Fibroblast of the conjunctiva (primary cell): ENCODE measurements at places on chromosomes 5 and 9.

DNA sequence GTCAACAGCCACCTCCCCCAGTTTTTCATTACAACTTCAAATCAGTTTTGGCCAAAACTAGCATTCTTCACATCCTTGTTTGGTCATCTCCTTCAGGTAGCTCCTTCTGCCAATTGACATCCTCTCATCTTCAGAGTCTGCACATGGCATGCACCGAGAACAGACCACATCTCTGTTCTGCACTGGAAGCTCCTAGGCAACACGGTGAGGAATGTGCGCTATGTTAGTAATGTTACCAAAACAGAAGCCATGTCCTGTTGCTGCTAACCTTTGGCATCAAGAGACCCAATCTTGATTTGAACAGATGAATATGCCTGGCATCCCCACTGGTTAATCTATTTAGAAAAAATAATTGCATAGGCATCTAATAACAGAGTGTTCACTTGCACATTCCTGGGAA lies 5.1 kb upstream of the HK3 start:
- no peak for DNase-seq

GRCh38 chr5:108251350-108251749 lies 130.5 kb downstream of the FBXL17 start:
- DNase-seq: no peak

GRCh38 chr5:72516916-72517315 lies 9.7 kb upstream of the ZNF366 start:
- DNase-seq: no peak

DNA sequence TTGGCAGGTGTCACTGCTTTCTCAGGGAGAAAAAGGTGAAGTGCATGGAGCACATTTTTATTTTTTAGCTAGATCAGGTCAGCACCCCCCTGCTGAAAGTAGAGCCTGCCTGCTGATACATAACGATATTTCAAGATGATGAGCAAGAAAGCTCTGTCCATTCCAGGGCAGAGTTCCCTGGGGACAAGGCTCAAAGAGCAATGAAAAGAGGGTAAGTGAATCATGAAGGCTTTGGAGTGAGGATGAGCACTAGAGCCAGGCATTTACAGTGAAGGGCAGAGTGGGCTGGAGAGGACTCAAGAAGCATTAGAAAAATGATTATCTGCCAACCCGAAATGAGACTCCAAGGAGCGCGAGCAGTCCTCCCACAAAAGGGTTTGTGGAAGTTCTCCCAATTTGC lies 345.7 kb downstream of the TLE4 start:
- no peak for DNase-seq

DNA sequence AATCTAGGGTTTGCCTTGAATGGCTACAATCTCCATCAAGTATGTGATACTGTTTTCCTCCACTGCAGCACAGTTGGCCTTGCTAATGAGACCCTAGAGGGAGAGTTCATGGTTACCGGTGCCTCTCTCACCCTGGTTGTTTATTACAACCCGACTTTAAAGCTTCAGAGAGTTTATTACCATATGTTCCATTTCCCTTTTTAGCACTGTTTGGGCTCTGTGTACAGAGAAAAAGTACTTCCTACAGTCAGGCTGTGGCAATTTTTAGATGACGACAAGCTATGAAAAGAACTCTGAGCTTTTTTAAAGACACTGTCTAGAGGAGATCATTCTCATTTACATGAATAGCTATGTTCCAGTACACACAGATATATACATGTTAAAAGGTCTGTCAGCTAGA lies 48.8 kb upstream of the PLCXD3 start:
- no peak for DNase-seq

DNA sequence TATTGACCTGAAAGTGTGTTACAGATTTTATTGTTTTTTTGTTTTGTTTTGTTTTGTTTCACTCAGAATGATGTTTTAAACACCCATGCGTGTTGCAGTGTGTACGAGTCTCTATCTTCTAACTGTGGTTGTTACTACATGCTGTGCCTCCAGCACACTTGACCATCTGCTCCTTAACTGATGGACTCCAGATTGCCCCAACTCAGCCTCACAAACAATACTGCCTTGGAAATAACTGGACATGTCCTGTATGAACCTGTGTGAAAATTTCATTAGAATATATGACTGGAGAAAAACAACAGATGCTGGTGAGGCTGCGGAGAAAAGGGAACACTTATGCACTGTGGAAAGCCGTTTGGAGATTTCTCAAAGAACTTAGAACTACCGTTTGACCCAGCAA lies 68.7 kb upstream of the HAND1 start:
- DNase-seq: no peak

- no peak for DNase-seq
These were observed 45.5 kb downstream of the PUM3 start for GRCh38 chr9:2798423-2798822.
